ENCODE measurements at places on chromosomes 4 and X. TPM values are rescaled to one million over a fixed set of nuclear protein-coding genes. Genes with fewer than 3 reads are reported as not detected.

DNA sequence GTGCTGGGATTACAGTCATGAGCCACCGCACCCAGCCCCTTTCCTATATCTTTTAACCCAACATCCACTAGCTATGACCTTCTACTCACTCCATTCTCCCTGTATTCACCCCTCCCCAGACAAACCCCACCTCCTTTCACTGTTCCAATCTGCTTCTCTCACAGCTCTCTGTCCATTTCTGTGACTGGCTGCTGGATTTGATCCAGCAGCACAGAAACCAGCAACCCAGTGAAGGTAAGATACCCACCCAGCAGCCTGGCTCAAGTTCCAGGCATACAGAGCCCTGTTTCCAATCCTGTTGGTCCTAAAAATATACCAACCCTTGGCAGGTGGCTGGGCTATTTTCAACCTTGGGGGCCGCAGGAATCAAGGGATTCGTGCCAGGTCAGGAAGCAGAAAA is 56.9 kb upstream of the SMIM10 start:
- no peak for DNase-seq

PWWP3B gene
- not detected for total RNA-seq

WDR44 gene
- total RNA-seq: 13.0 TPM

GRCh38 chrX:103539695-103540094 is 20.4 kb upstream of the RAB40A start:
- no peak for DNase-seq

ADH1B gene
- not detected for total RNA-seq

CSAG2 gene
- 1.1 TPM for total RNA-seq

DNA sequence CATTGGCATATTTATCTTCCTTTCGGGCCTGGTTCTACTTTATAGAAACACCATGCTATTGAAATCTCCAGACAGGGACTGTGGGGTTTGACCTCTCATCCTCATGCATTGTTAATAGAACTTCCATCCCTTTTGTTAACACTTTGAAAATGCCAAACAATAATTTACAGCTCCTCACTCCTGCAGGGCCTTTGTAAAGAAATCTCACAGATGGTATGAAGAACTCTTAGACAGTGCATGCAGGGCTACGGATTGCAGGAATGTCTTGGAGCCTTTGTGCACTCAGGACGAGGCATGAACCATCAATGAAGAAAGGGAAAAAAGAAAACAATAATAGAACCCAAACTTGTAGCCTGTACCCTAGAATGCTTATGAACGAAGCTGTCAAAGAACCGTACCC is 92.8 kb upstream of the TMEM47 start:
- no peak for DNase-seq

DNA sequence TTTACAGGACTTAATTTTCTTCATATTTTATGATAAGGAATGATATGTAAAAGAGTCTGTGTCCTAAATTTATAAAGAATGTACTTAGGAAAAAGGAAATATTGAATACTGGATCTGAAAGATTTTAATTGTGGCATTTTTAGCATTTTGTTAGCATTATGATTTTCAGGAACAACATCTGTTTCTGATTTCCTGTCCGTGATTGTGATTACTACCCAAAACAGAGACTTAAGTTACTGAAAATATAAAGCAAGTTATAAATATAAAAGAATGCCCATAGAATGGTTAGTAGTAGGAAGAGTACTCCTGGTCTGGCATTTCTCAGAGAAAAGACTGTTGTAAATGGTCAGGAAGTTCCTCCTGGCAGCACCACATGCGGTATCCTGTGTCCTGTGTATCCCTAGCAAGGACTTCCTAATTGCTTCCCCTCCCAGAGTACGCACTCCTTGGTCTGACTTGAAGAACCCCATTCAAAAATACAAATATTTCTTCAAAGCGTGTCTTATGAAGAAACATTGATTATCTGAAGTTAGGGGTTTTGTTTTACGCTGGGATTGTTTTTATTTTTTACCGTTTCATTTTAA is 88.9 kb downstream of the RS1 start:
- DNase-seq: peak; percentile 1

TKTL1 gene
- total RNA-seq: not detected

- DNase-seq: peak; percentile 82
Observed at GRCh38 chr4:74370912-74371311, 6.0 kb downstream of the EREG start.

SRPX2 gene
- total RNA-seq: 11.0 TPM

Data from RPMI7951 (cell line).